ENCODE measurements at places on chromosomes 4 and X. TPM values are rescaled to one million over a fixed set of nuclear protein-coding genes. Genes with fewer than 3 reads are reported as not detected.
A peak's percentile ranks its signal among the peaks of the same experiment; 100 is the strongest.

PABPC5 gene
- not detected for polyA plus RNA-seq

SOD3 gene
- not detected for polyA plus RNA-seq

FRAS1 gene
- 4.1 TPM for polyA plus RNA-seq

P2RY8 gene
- not detected for polyA plus RNA-seq

ABCG2 gene
- polyA plus RNA-seq, result 3.4 TPM

RBM47 gene
- polyA plus RNA-seq, result 6.8 TPM

SMIM43 gene
- not detected for polyA plus RNA-seq

- no peak for DNase-seq
These were observed at the start of gene CYP4V2 for GRCh38 chr4:186191200-186192065. CYP4V2 (plus strand) TSS chr4:186191567; CDS start chr4:186191824, 257 bp downstream.

GRCh38 chr4:17126321-17126966 is 228.0 kb upstream of the LDB2 start:
- no peak for DNase-seq

DNA sequence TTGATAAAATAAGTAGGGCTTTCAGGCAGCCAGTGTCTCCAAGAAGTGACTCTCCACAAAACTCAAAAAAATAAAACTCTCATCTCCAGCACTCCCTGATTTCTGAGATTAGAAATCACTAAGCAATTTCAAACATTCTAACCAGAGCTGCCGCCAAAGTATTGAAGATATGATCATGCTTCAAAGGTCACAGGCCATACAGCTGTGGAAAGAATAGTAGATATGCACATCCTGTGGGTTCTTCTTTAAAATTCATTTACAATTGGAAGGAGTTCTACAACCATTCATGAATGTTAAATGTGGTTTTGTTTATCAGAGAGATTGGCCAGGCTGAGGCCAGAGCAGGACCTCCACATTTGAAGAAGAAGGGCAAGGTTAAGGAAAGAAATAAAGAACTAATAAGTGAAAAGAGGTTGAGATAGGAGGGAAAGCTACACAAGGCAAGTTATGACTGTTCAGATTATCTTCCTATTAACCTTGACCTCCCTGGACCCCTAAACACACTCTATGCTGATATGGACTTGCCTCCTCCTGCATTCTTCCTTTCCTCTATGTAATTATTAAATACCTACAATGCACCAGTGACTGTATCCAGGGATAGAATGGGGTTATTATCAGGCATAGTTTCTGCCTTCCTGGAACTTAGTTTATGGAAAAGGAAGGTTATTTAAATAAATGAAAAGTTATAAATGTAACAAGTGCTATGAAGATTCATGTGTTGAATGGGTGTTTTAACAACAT is 56.4 kb downstream of the USP38 start:
- no peak for DNase-seq

- no peak for DNase-seq
These were observed 29.8 kb upstream of the HPGDS start for GRCh38 chr4:94372228-94372978.

DNA sequence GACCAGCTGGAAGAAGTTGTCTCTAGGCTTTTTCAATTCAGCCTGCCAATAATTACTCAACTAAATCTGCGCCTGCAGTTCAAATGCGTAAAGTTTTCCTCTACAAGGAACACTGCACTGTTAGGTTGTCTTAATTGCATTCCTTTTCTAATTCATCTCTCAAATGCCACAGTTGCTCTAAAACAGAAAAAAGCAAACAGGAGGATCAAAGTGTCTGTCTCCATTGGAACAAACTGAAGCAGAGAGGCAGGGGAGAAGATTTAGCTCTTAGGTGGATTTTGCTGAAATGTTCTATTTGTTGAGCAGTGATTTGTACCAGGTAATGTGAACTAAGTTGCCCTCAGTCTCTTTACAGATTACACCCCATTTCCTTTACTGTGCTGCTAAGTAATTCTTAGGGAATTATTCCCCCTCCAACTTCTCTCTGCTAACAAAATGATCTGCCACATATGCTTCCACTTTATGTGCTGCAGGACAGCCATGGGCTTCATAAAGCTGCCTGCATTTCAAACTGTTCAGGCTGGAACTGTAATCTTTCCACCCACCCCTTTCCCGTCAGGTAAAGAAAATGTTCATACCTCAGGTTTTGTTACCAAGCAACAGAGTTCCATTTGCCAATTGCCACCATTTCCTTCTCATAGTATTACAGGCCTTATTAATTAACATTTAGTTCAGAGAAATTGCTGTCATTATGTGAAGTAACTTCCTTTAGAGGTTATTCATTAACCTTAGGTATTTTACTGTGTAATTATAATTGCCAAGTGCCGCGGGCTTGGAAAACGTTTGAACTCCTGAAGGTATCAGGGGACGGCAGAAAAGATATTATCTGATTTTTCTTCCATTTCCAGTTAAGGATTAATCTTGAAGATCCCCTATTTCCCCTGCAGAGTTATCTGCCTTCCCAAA is 149.3 kb downstream of the SPRY1 start:
- DNase-seq, result no peak

GRCh38 chrX:33721927-33722326 is 410.2 kb downstream of the FAM47A start:
- no peak for DNase-seq

DNA sequence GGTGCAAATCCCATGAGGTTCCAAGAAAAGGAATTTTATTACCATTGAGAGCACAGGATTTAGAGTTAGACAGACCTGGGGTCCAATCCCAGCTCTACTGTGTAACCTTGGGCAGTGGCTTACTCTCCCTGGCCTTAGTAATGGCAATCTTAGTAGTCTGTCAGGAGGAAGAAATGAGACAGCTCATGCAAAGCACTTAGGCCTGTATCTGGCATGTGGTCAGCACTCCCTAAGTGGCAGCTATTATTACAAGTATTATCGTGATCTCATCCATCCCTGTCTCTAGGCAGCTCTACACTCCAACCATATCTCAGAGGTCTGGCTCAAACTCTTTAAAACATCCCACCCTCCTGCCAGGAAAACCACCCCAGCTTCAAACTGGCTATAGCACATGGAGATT is 129.6 kb upstream of the NALF2 start:
- no peak for DNase-seq

DNA sequence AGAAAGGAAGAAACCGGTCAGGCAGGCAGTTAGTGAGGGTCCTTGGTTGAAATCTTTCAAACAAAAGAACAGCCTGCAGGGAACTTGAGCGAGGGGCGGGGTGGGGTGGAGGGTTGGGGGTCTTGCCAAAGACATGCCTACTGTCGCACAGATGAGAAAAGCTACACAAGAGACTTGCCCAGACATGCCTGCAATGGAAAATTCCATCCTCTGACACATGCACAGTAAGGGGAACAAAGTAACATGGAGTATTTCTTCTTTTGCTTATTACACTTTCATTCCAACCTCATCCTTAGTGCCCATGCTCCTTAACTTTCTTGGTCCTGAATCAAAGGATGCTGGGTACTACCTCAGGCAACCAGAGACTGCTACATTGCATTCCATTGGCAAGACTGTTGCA is 1491.2 kb downstream of the STIM2 start:
- no peak for DNase-seq

GRCh38 chr4:83855044-83855443 is 319.1 kb downstream of the GPAT3 start:
- DNase-seq, result peak; percentile 26

- no peak for DNase-seq
These were observed 979 bp downstream of the EFNB1 start for GRCh38 chrX:68829582-68830418.

DNA sequence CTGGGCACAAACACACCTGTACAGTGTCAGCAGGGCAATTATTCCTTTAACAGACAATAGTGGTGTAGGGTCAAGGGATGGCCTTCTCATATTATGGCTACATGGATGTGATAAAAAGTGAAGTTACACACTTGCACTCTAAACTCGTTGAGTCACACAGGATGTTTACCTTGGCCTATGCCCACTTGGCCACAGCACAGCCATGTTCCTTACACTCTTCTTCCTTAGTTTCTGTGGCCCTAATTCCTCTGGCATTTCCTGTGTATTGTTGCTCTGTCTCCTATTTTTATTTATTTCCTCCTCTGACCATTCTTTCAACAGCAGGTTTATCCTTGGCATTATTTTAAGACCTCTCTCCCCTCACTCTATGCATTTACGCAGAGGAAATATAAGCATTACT is 86.8 kb upstream of the NPFFR2 start:
- no peak for DNase-seq

DNA sequence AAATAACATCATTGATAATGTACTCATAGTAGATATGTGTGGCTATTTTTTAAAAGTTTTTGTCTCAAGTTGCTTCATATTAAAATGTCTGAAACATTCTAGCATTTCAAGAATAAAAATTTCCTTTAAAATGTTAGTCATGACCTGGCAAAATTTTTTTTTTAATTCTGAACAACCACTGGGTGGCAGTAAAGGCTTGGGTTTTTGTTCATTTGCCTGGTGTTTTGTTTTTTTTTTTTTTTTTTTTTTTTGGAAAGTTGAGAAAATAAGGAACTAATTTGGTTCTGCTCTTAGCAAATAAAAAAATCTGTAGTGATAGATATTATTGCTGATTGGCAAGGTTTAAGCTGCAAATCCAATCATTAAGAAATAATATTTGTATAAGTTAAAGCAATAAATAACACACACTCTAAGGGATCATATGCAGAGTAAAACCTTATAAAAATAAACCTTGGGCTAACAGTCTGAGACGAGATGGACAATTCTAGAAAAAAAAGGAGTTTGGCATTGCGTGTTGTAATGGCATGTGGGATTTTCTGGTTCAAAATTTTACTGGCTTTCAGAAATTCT is 81.4 kb downstream of the CEP44 start:
- no peak for DNase-seq

DNA sequence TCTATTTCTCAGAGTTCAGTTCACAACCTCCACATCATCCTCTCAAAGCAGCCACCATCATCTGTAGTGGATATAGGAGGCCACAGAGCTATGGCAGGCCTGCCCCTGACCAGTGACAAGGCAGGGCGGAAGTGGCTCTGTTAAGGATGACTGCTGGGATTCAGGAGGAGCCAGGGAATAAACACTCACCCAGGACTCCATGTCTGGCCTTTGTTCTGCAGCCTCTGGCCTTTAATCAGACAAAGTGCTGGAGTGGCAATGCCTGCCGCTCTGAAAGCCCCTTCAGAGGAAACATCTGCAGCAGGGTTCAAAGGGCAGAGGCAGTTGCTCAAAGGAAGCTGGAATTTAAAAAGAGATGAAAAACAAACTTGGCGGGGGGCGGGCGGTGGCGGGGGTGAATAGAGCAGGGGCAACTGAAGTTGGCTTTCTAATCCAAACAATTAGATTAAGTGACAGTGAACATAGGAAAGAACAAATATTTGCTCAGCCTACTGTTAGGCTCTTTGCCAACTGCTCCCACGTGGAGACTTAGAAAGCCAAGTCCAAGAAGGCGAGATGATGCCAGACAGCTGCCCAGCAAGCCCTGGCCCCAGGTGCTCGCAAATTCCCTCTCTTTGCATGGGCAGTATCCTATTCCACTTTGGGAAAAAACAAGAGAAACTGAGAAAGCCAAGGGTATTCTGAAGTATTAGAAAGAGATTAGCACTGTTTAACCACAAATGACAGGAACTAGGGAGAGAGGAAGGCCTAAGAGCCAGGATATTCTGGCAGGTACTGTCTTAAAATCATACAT is 5.5 kb downstream of the MPP1 start:
- no peak for DNase-seq

GRCh38 chrX:125289209-125289608 is 30.5 kb upstream of the TEX13C start:
- no peak for DNase-seq

GRCh38 chr4:108619372-108620100 is 840 bp upstream of the RPL34 start:
- no peak for DNase-seq

DNA sequence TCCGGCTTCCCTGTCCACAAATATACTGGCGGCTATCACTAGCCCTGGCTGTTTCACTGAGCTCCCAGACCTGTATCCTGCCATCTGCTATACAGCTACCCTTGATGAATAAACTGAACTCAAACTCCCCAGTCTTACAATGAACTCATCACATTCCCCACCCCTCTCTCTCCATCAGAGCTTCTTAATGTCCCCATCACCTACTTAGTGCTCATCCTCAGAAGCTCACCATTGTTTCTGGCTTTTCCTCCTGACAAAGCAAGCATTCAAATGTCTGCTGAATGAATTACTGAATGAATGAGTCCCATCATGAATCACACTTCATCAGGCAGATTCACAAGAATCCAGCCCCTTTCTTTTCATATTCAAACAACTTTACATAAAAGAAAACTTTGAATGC is 5.7 kb upstream of the DGAT2L6 start:
- DNase-seq, result no peak

Measured in keratinocyte (primary cell).